ENCODE measurements at places on chromosomes 12 and 14. TPM values are rescaled to one million over a fixed set of nuclear protein-coding genes. Genes with fewer than 3 reads are reported as not detected.
A peak's percentile ranks its signal among the peaks of the same experiment; 100 is the strongest.

Gene PMEL
- polyA plus RNA-seq: 0.15 TPM

Gene COCH
- 0.13 TPM for polyA plus RNA-seq

Gene CLEC4A
- 0.39 TPM for polyA plus RNA-seq

Gene LBHD2
- not detected for polyA plus RNA-seq

Gene GLTP
- 29.7 TPM for polyA plus RNA-seq

Gene KRT78
- not detected for polyA plus RNA-seq

Gene ALKBH1
- polyA plus RNA-seq: 4.4 TPM

Gene NANOG
- polyA plus RNA-seq: 0.02 TPM

Gene KCNA1
- not detected for polyA plus RNA-seq

Gene HOXC10
- polyA plus RNA-seq: not detected

Gene HOXC4
- polyA plus RNA-seq: not detected

Gene TUBA1A
- polyA plus RNA-seq: 168 TPM

- peak overlapping the region; percentile 62 for H3K4me3 ChIP-seq
- H3K27me3 ChIP-seq: peaks cover 41% of the 10 kb centered on the region
- H3K4me1 ChIP-seq: peaks cover 11% of the 10 kb centered on the region
- H3K36me3 ChIP-seq: no peaks in the 10 kb centered on the region
- no peak overlapping the region for H3K27ac ChIP-seq
- DNase-seq: no peak
Measured at GRCh38 chr14:100826391-100827100, 628 bp downstream of the MEG3 start.

- H3K4me3 ChIP-seq: no peak overlapping the region
- no peaks in the 10 kb centered on the region for H3K36me3 ChIP-seq
- H3K27ac ChIP-seq: no peak overlapping the region
- no peak for DNase-seq
Measured at GRCh38 chr14:51523243-51523642, 128.5 kb upstream of the FRMD6 start.

DNA sequence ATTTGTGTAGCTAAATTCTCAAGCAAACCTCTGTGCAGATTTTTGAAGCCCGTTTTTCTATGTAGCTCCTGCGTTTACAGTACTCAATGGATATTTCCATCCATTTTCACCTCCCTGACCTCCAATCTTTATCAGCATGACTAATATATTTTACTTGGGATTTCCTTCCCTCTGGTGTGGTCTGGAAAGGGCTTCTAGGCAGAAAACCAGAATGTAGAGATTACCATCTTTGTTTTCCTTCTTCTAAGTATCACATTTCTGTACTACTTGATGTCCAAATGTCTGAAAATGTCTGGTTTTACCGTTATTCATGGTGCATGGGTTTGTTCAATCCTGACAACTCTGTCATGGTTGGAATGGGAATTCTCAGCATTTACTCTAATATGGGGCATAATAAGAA lies 907.6 kb upstream of the FLRT2 start:
- H3K27me3 ChIP-seq: no peaks in the 10 kb centered on the region
- no peak overlapping the region for H3K4me3 ChIP-seq
- no peaks in the 10 kb centered on the region for H3K4me1 ChIP-seq
- no peak for DNase-seq

DNA sequence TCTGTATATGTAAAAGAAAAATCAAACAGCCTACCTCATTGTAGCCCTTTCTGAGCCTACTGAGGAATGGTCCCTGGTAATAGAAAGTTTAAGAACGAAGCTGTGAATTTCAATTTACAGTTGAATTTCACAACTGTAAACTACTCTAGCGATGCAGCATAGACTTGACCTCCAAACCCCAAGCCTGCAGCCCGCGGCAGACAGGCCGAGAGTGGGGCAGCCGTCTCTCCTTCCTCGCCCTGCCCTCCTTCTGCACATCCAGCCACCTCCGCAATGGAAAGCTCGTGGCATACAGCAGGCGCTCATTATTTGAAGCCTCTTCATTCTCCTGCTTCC lies 15.3 kb downstream of the RNASE2 start:
- no peaks in the 10 kb centered on the region for H3K36me3 ChIP-seq
- no peak for DNase-seq
- H3K27me3 ChIP-seq: peaks cover 14% of the 10 kb centered on the region
- H3K4me3 ChIP-seq: peak overlapping the region; percentile 92

DNA sequence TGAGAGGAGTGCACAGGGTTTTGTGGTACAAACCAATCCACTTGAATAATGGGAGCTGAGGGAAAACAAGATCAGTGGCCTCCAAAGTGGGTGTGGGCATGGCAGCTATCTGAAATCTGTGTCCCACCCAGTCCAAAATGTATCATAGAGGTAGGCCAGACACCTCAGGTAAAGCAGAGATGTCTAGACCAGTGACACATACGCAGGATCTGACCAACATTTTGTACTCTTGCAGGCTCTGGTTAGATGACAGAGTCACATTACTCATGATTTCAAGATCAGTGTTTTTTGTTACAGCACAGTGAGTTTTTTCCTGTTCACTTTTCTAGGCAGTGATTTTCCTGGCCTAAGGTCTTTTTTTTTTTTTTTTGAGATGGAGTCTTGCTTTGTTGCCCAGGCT lies 211.8 kb downstream of the PCNX1 start:
- DNase-seq: no peak
- no peak overlapping the region for H3K4me3 ChIP-seq
- H3K36me3 ChIP-seq: no peaks in the 10 kb centered on the region
- H3K27ac ChIP-seq: peak overlapping the region; percentile 24

- no peak overlapping the region for H3K27ac ChIP-seq
- H3K4me1 ChIP-seq: peaks cover 4% of the 10 kb centered on the region
- H3K4me3 ChIP-seq: no peak overlapping the region
- H3K27me3 ChIP-seq: no peaks in the 10 kb centered on the region
- no peaks in the 10 kb centered on the region for H3K36me3 ChIP-seq
- no peak for DNase-seq
Measured at GRCh38 chr12:52575256-52575655, 1.6 kb upstream of the KRT74 start.

GRCh38 chr12:65391711-65392110 lies 113.2 kb downstream of the MSRB3 start:
- no peaks in the 10 kb centered on the region for H3K4me1 ChIP-seq
- H3K27ac ChIP-seq: no peak overlapping the region
- H3K36me3 ChIP-seq: no peaks in the 10 kb centered on the region
- no peak for DNase-seq
- no peaks in the 10 kb centered on the region for H3K27me3 ChIP-seq

DNA sequence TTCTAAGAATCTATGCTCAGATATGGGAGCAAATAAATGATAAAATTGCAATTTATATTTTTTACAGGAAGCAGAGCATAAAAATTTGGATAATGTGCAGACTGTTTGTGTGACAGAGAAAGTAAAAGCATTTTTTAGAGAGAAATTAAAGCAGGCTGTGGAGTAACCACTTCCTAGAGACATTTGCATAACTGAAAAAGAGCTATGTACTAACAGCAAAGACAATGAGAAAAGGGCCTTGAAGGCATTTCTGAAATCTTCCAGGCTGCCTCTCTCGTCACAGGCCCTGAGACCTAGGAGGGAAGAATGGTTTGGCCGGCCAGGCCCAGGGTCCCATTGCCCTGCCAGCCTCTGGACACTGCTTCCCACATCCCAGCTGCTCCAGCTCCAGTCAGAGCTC lies 247.2 kb downstream of the ALX1 start:
- no peaks in the 10 kb centered on the region for H3K4me1 ChIP-seq
- H3K36me3 ChIP-seq: no peaks in the 10 kb centered on the region
- no peak overlapping the region for H3K27ac ChIP-seq
- H3K4me3 ChIP-seq: no peak overlapping the region

DNA sequence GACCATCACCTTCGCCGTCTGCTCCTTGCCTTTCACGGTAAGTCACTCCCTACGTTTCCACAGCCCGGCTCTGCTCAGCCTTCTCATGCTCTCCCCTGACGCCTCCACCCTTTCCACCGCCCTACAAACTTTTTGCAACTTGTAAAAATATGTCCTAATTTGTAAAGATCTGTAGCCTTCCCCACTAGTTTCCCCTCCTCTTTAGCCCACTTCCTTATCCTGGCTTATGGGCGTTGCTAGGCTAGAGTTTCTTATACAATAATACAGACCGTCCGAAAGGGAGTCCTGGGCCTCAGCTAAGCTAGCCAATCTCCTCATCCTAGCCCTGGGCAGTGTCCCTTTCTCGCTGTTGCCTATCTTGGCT lies 1.2 kb downstream of the PTGER2 start:
- peaks cover 85% of the 10 kb centered on the region for H3K4me1 ChIP-seq
- no peak for DNase-seq
- peaks cover 3% of the 10 kb centered on the region for H3K27me3 ChIP-seq
- no peaks in the 10 kb centered on the region for H3K36me3 ChIP-seq
- peak overlapping the region; percentile 94 for H3K4me3 ChIP-seq

- H3K36me3 ChIP-seq: no peaks in the 10 kb centered on the region
- no peaks in the 10 kb centered on the region for H3K4me1 ChIP-seq
- no peak for DNase-seq
- no peak overlapping the region for H3K4me3 ChIP-seq
Measured at GRCh38 chr14:29741909-29742401, 185.7 kb downstream of the PRKD1 start.

- peak overlapping the region; percentile 75 for H3K27ac ChIP-seq
- no peak overlapping the region for H3K4me3 ChIP-seq
- H3K4me1 ChIP-seq: peaks cover 44% of the 10 kb centered on the region
- no peaks in the 10 kb centered on the region for H3K27me3 ChIP-seq
- no peaks in the 10 kb centered on the region for H3K36me3 ChIP-seq
Measured at GRCh38 chr12:57724936-57725740, 13.4 kb downstream of the AGAP2 start.

- no peaks in the 10 kb centered on the region for H3K27me3 ChIP-seq
- peaks cover 5% of the 10 kb centered on the region for H3K36me3 ChIP-seq
- no peak overlapping the region for H3K27ac ChIP-seq
- no peaks in the 10 kb centered on the region for H3K4me1 ChIP-seq
Measured at GRCh38 chr14:59310633-59311032, 122.2 kb downstream of the DAAM1 start.

DNA sequence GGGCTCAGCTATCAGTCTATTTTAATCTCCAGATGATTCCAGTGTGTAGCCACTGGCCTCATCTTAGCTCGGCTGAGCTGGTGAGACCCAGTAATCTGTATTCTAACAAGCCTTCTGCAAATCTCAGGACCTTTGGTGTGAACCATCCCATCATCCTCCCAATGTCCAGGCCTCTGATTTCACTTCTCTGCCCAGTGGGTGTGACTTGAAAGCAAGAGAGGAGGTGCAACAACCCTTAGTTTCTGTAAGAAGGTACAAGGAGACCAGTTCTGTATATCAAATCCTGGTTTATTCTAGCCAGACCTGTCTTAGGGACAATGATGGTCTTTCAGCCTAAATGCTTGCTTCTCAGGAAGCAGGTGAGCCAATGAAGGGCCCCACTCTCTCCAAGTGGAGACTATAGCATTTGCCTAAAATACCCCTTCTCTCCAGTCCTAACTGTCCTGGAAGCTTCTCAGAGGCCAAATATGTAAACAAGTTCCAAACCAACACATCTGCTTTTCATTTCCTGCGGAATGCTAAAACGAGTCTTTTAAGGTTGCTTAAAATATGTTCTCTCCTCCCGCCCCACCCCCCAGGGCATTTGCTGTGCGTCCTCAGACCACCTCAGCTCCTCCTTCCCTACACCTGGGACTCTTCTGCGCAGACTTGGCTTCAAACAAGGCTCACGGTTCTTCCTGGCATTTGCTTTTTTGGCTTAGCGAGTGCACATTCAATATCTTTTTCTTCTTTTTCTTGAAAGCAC lies 78.4 kb upstream of the FUT8 start:
- H3K4me1 ChIP-seq: peaks cover 42% of the 10 kb centered on the region
- H3K27me3 ChIP-seq: no peaks in the 10 kb centered on the region
- H3K27ac ChIP-seq: peak overlapping the region; percentile 63
- H3K4me3 ChIP-seq: no peak overlapping the region
- DNase-seq: no peak
- no peaks in the 10 kb centered on the region for H3K36me3 ChIP-seq

GRCh38 chr12:42564996-42565395 lies 24.6 kb downstream of the PRICKLE1 start:
- DNase-seq: no peak
- H3K27ac ChIP-seq: no peak overlapping the region
- no peaks in the 10 kb centered on the region for H3K36me3 ChIP-seq
- H3K4me1 ChIP-seq: no peaks in the 10 kb centered on the region
- H3K27me3 ChIP-seq: peaks cover 2% of the 10 kb centered on the region
- no peak overlapping the region for H3K4me3 ChIP-seq

DNA sequence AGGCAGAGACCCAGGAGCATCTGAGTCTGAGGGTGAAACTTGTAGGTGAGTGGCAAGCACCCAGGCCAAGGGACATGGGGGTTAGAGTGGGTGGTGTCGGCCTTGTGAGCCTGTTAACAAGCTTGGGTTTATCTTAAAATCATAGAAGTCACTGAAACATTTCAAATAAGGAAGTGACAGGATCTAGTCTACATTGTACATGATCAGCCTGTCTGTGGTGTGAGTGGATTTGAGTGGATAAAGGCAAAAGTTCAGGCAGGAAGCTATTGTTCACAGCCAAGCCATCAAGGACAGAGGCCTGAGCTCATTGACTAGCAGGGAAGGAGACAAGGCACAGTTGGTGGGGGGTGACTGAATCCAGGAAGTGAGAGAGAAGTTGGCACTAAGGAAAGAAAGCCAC lies 59.3 kb upstream of the FKBP4 start:
- no peaks in the 10 kb centered on the region for H3K36me3 ChIP-seq
- no peaks in the 10 kb centered on the region for H3K27me3 ChIP-seq
- H3K27ac ChIP-seq: no peak overlapping the region

- H3K36me3 ChIP-seq: no peaks in the 10 kb centered on the region
- peaks cover 47% of the 10 kb centered on the region for H3K4me1 ChIP-seq
- H3K27me3 ChIP-seq: peaks cover 4% of the 10 kb centered on the region
Measured at GRCh38 chr14:51844081-51844881, 16.1 kb upstream of the GNG2 start.

DNA sequence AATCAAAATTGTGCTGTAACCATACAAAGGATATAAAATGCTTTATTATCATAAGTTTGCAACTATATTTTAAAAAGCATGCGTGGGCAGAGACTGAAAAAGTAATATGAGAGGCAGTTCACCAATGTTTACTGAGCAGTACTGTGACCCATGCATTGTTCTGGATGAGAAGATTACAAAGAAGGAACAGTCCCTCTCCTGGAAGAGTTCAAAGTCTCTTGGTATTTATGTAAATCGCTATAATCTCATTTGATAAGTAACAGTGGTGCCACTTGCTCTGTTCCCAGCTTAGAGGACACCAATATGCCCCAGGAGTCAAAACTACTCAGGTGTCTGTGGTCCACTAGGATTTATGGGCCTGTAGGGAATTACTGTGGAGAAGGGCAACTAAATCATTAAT lies 2.1 kb upstream of the CMAS start:
- H3K36me3 ChIP-seq: no peaks in the 10 kb centered on the region
- no peaks in the 10 kb centered on the region for H3K27me3 ChIP-seq
- DNase-seq: no peak
- H3K4me1 ChIP-seq: peaks cover 26% of the 10 kb centered on the region
- no peak overlapping the region for H3K4me3 ChIP-seq

- no peak for DNase-seq
- peaks cover 53% of the 10 kb centered on the region for H3K4me1 ChIP-seq
- peaks cover 2% of the 10 kb centered on the region for H3K27me3 ChIP-seq
- H3K27ac ChIP-seq: peak overlapping the region; percentile 69
- peak overlapping the region; percentile 58 for H3K4me3 ChIP-seq
Measured at GRCh38 chr12:93679308-93679925, 2.2 kb downstream of the CRADD start.

GRCh38 chr14:63682727-63683593 lies 41.3 kb upstream of the WDR89 start:
- no peak overlapping the region for H3K4me3 ChIP-seq
- H3K36me3 ChIP-seq: no peaks in the 10 kb centered on the region
- DNase-seq: no peak
- H3K4me1 ChIP-seq: no peaks in the 10 kb centered on the region
- no peaks in the 10 kb centered on the region for H3K27me3 ChIP-seq

- no peak overlapping the region for H3K27ac ChIP-seq
- no peak for DNase-seq
- H3K4me3 ChIP-seq: no peak overlapping the region
- no peaks in the 10 kb centered on the region for H3K36me3 ChIP-seq
Measured at GRCh38 chr12:14138495-14138894, 157.1 kb upstream of the GRIN2B start.
